B cell (primary cell): ENCODE measurements at places on chromosomes 2 and 18.

- DNase-seq: no peak
Measured at GRCh38 chr2:71538656-71539265, 85.4 kb downstream of the DYSF start.

DNA sequence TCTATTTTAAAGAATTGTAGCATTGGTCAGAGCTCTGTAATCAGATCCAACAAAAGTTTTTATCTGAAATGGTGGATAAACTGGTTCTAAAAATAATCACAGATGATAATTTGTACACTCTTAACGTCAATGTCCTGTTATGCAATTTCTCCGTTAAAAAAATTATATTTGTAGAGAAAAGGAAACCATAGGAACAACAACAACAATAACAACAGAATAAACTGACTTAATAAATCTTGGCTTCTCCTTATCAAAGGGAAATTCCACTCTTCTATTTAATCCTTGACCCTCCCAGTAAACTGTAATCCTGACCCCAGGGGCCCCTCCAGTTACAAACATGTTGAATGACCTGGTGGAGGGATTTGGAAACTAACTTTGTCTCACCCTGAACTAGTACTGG is 78.6 kb upstream of the ZFP36L2 start:
- no peak for DNase-seq

DNA sequence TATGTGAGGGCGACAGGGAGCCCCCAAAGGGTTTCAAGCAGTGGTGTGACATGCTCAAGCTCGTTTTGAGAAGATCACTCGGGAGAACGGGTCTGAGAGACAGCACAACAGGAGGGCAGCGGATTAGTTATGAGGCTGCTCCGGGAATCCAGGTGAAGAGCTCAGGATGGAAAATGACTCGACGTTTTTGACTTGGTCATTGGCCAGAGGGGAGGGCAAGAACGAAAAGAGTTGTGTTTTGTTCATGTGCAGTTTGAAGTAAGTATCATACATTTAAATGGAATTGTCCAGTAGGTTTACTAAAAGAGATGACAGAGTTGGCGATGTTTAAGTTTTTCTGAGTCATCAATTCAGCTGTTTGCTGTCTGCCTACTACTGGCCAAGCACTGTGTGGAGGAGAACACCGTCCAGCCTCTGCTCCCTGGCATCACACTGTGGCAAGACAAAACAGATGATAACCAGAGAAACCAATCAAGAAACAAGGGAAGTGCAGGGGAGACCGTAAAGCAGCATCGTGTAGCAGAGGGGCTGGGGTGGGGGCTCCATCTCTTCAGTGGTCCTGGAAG is 25.3 kb upstream of the ANXA4 start:
- DNase-seq: no peak

GRCh38 chr2:144496092-144496976 is 23.6 kb downstream of the ZEB2 start:
- DNase-seq: no peak

DNA sequence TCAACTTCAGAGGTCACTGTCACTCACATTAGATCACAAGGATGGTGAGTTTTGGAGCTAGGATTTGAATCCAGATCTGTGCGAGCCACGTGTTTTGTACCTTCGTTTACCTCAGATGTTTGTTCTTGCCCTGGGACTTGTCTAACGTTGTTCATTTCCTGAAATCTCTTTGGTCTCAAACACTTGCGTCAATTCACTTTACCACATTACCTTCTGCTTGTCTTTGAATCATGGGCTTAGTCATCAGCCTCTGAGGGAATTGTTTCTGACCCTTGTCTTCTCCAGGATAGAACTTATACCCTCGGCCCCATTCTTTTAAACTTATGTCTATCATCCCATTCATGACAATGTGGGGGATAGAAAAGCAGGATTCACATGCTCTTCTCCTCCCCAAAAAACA is 282.7 kb downstream of the DCDC2C start:
- DNase-seq: no peak
